HS-5 (cell line): ENCODE measurements at places on chromosomes 6 and 20.

GRCh38 chr20:54323227-54323734 lies 115.4 kb downstream of the PFDN4 start:
- DNase-seq: no peak

- DNase-seq: no peak
Observed at GRCh38 chr6:158905277-158905676, 86.1 kb upstream of the EZR start.

DNA sequence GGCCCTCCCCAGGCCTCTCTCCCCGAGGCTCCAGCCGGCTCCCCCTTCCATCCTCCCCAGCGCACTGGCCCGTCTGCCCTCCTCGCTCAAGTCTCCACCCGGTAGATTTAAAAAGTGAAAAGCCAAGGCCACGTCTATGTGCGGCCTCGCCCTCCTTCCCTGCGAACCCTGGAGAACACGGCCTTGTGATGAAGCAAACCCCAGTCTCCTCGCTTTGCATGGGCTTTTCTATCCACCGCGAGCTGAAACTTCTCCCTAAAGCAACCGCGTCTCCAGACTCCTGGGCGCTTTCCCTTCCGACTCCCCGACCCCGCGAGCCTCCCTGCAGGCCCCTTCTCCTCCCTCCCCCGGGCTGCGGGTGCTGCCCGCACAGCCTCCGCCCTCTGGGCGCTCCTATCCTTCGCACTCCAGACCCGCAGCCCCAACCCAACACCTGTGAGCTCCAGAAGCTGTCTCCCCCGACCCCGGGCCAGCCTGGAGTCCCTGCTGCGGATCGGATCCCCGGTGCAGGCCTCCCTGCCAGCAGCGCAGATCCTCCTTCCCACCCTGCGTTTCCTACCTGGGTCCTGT lies 265.2 kb upstream of the QKI start:
- no peak for DNase-seq

DNA sequence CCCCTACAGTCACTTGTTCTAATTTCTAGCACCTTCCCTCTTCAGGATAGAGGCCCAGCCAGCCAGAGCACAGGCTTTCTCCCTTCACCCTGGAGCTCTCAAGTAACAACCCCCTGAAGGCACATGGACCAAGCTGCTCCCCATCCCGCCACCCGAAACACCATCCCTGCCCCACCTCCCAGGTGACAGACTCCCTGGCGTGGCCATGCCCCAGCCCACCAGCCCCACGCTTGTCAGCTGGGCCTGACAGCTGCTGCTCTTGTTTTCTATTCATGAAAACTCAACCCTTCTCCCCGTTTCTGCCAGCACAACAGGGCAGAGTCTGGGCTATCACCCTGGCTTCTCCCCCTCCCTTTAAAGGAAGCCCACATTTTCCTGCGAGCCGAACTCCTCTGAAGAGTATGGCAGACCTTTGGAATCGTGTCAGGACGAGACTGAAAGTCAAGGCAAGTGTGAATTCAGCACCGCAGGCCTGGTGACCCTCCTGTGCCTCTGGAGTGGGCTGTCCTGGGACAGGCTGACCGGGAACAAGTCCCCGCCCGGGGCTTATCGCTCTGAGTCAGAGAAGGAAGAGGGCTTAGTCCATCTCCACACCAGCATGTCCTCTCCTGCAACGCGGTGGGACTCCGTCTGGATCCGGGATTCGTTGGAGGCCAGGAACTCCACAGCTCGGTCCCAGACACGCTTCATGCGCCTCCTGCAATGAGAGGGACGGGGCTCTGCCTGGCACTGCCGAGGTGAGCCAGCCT lies 16.7 kb downstream of the LEMD2 start:
- no peak for DNase-seq

DNA sequence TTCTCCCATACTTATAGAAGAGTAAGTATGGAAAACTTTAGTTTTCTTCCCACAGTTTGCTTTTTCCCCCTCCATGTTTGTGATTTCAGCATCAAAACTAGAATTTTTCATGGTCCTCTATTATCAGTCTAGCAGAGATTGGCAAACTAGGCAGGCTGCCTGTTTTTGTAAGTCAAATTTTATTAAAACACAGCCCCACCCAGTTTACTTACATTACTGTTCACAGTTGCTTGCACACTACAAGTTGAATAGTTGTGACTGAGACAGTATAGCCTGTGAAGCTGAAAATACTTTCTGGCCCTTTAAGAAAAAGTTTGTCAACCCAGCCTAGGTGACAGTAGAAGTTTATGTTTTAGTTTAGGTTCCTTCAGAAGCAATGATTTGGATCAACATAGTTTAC lies 19.5 kb downstream of the MCM8 start:
- DNase-seq: no peak

- DNase-seq: no peak
Observed at GRCh38 chr6:122035173-122035572, 364.3 kb upstream of the HSF2 start.

- no peak for DNase-seq
Observed at GRCh38 chr6:132479131-132479530, 33.8 kb downstream of the STX7 start.

- no peak for DNase-seq
Observed at GRCh38 chr6:43282636-43283513, 15.2 kb upstream of the SLC22A7 start.

DNA sequence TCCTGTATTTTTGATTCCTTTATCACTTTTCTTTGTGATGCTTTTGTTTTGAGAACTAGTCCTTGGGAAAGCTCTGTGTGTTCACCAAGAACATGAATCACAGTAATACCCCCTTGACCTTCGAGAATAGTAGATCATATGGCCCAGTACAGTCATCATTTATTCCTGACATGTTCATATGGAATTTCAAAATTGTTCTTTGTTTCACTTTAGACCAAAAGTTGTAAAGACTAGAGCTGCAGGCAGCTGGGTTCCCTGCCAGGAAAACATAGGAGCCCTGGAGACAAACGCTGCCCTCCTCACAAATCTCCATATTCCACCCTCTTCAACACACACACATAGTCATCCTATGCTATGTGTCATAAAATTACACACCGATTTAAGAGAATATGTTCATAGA lies 621.2 kb upstream of the EYS start:
- peak; percentile 56 for DNase-seq

- no peak for DNase-seq
Observed at GRCh38 chr6:39268721-39269120, 39.4 kb upstream of the KCNK5 start.
